ENCODE measurements at places on chromosomes 12 and 14. TPM values are rescaled to one million over a fixed set of nuclear protein-coding genes. Genes with fewer than 3 reads are reported as not detected.

Gene SLC25A47
- total RNA-seq: not detected

Gene TMEM63C
- 0.32 TPM for total RNA-seq

Gene CMKLR1
- total RNA-seq: not detected

Gene REP15
- 0.97 TPM for total RNA-seq

Gene RPS6KA5
- 3.6 TPM for total RNA-seq

Gene PRR4
- total RNA-seq: not detected

Gene TAS2R30
- total RNA-seq: 4.9 TPM
